ENCODE measurements at places on chromosomes 6 and 20.

- DNase-seq: no peak
These were observed 243.7 kb downstream of the TFAP2C start for GRCh38 chr20:56872620-56873458.

DNA sequence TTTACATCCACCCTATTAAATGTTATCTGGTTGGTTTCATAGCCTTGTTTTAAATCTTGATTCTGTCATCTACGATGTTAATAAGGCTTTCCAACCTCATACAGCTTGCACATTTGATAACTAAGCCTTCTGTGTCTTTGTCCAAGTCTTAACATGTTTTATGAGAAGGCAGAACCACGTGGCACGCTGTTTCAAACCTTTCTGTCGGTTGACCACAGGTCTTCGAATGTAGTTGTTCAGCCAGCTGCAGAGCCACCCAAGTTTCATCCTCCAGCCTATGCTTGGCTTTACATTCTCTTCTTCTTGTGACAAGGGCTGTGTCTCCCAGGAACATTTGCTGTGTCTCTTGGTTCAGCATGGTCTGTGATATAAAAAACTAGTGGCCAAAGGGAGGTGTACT is 15.7 kb upstream of the SGK2 start:
- DNase-seq: no peak

GRCh38 chr6:23633996-23634395 is 492.0 kb upstream of the NRSN1 start:
- no peak for DNase-seq

- DNase-seq: peak; percentile 79
These were observed 143.3 kb upstream of the PREP start for GRCh38 chr6:105545947-105546731.

- peak; percentile 78 for DNase-seq
These were observed 156.0 kb downstream of the CEBPB start for GRCh38 chr20:50346374-50347283.

GRCh38 chr6:159984268-159984786 is 15.4 kb downstream of the IGF2R start:
- DNase-seq: no peak

- no peak for DNase-seq
These were observed 442.1 kb upstream of the ADGRB3 start for GRCh38 chr6:68192988-68193387.

- DNase-seq: no peak
These were observed 33.3 kb downstream of the KPNA5 start for GRCh38 chr6:116714296-116714695.

- DNase-seq: no peak
These were observed 223.8 kb downstream of the THBS2 start for GRCh38 chr6:169029861-169030260.

DNA sequence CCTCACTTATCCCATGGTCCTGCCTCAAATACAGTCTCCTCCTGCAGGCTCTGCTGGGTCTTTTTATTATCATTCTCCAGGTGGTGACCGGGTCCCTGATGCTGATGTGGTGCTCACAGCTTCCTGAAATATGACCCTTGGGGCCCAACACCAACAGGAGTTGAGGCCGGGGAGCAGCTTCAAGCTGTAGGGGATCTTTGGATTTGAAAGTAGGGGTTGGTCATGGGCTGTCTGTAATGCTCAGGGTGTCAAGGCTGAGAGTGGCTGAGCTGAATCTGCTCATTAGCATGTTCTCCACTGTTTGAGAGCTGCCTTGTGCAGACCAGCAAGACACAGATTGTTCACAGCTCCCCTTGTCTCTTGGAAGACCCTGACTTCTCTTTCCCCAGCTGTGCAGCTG is 35.5 kb downstream of the HLA-F start:
- no peak for DNase-seq

GRCh38 chr20:17663040-17663399 is 19.0 kb downstream of the RRBP1 start:
- DNase-seq: no peak

- DNase-seq: no peak
These were observed 44.5 kb upstream of the ZNF133 start for GRCh38 chr20:18243802-18244201.

DNA sequence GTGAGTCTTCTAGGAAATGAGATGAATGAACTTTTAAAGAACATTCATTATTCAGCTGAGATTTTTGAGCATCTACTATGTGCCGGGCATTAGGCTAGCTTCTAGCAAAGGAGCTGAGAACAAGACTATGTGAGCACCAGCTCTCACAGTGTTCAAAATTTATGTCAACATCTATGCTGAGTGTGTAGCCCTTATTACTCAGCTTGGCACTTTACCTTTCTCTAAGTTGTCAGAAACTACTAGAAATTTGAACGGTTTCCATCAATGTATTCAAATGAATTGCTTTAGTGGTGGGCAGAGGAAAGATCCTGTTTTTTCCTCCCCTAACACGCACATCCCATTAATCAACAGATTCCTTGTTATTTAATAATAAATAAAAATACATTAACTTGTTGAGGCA is 33.3 kb downstream of the CYP24A1 start:
- no peak for DNase-seq

DNA sequence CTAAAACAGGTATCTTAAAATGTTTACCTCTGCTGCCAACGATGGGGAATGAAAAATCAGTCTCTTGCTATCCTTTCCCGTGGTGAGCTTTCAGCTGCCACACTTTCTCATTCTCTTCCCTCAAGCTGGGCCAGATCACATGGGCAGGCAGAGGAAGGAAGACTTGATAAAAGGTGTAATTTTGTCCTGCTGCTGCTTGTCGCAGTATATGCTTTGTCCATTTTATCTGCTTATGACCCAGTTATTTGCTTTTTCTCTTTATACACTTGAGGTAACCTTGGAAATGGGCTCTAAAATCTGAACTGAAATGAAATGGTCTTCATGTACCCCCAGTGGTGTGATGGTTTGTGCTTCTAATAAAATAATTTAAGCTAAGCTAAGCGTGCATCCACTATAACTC is 695.9 kb upstream of the FLRT3 start:
- no peak for DNase-seq

- DNase-seq: no peak
These were observed 2.2 kb downstream of the HIVEP2 start for GRCh38 chr6:142942805-142943227.

DNA sequence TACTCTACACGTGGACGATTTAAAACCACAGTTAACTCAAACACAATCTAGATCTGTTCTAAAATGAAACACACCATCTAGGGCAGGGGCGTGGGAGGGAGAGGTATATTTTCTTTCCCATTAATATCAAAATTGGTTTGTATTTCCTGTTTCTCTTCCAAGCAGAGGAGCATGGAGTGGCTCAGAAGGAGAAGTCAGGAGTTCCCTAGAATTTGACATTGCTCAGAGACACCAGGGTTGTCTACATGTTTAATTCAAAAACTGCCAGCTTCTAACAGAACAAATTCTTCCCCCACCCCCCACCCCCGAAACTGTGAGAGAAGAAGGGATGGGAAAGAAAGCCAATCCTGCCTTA is 2.3 kb downstream of the PREX1 start:
- no peak for DNase-seq

DNA sequence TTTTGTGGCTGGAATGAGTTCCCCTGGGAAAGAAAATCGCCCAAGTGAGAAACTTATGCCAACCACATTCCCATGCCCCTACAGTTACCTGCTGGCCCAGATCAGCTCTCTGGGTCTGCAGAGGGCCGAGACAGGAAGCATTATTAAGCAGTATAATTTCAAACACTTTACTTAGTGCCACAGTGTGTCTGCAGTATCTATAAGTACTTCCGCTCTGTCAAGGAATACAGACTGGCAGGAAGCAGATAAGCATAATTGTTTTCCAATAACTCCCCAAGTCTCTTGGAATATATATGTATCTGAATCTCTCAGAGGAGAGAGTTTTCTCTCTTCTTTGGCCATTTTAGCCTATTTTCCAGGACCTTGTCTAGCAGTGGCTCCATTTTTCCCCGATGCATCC is 24.9 kb downstream of the SAYSD1 start:
- DNase-seq: no peak

- no peak for DNase-seq
These were observed 3.3 kb downstream of the TAB2 start for GRCh38 chr6:149320796-149321195.

DNA sequence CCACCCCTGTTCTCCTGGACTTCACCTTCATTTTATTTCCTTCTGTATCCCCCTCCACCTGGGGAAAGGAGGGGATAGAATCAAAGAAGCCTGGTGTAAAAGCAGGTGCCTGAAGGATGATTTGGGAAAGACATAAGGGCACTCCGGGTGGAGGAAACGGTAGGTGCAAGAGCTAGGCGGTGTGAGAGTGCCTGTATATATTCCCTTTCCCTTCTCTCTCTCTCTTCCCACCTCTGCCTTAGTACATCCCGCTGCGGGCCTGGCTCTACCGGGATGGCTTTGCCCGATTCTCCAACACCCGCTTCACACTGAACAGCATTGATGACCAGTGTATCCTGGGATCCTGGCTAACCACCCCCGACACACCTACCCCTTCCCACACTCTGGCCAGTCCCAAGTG is 26.2 kb downstream of the PDRG1 start:
- no peak for DNase-seq

GRCh38 chr6:141736104-141736503 is 396.6 kb upstream of the GJE1 start:
- no peak for DNase-seq

GRCh38 chr6:126067073-126067472 is 80.7 kb downstream of the TRMT11 start:
- DNase-seq: no peak

GRCh38 chr6:92779746-92780145 is 639.6 kb downstream of the EPHA7 start:
- peak; percentile 31 for DNase-seq

DNA sequence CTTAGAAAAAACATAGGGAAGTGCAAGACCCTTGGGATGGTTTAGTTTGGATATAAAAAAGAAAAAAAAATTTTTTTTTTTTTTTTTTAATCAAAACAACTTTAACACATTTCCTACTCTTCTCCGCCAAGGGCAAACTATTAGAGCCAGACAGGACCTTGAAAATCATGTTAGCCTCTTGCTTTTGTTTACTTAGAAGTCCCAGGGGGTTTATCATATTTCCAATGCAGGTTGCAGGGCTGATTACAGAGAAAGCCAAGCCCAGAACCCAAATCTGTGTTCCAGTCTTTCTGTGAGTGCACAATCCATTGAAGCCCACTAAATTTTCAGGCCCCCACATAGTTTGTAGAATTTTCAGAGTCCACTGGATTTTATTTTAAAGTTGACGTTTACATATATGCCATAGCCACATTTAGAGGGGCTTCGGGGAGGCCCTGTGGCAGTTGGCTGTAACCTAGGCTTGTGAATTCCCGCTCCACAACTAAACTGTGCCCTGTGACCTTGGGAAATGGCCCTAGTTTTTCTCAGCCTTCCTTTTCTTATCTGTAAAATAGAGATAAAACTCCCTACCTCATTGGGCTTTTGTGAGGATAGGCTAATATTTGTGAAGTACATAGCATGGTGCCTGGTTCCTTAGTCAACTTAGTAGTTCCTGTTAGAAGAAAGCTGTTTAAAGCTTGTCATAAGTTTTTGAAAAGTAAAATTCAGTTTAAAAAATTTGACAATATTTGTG is 55.7 kb downstream of the NCOA7 start:
- no peak for DNase-seq

DNA sequence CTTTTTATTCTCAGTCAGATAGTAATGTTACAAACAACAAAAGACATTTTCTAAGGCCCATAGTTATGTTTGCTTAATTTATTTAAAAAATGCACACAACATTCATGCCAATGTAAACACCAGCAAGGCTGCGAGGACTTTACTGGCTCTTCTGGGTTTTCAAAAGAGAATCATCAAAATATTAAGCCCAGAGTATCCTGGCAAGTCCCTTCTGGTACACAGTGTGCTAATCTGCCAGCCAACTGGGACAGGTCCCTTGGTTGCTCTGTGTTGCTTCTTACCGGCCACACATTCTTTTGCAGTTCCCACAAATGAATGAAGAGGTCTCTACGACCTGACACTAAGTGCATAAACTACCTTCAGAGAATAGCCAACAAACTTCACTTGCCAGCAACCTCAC is 42.6 kb upstream of the SPDEF start:
- DNase-seq: peak; percentile 43

DNA sequence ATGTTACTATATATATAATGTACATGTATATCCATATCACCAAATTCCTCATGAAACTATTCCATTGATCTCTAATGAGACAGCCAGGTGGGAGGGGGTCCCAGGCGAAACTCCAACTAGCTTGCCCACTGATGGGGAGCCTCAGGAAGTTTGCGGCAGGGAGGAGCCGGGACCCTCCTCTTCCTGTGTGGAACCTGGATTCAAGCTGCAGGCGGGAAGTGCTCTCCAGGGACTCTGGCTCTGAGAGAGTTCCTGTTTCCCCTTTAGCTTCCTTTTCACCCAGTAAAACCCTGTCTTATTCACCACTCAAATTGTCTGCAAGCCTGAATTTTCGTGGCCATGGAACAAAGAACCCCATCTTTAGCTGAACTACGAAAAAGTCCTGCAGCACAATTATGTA is 152.2 kb downstream of the OPN5 start:
- no peak for DNase-seq

DNA sequence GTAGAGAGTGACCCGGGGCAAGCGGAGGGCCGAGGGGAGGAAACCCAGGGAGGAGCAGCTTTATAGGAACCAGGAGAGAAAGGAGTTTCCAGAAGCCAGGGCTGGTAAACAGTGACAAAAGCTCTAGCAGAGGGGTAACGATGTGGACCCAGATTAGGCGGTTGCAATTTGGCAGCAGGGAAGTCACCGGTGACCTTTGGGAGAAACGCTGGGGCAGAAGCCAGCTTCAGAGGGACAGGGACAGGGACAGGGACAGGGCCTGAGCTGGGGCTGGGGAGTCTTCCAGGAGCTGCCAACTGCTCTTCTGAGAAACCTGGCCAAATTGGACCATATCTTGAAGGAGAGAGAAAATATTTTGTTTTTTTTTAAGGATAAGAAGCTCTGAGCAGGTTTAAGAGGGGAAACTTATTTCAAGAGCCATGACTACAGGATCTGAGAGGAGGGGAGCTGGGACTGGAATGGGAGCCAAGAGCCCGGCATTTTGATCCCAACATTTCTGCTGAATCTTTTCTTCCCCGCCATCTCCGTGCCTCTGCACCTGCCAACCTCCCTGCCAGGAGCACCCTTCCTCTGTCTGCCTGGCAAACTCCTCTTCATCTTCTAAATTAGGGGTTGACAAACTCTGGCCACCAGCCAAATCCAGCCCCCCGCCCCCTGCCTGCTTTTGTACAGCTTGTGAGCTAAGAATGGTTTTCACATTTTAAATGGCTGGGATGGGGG is 22.6 kb upstream of the PREX1 start:
- DNase-seq: no peak

- peak; percentile 77 for DNase-seq
These were observed 8.4 kb upstream of the NUP153 start for GRCh38 chr6:17714879-17715851.

- DNase-seq: peak; percentile 9
These were observed 676.2 kb downstream of the HDGFL1 start for GRCh38 chr6:23245572-23245971.

DNA sequence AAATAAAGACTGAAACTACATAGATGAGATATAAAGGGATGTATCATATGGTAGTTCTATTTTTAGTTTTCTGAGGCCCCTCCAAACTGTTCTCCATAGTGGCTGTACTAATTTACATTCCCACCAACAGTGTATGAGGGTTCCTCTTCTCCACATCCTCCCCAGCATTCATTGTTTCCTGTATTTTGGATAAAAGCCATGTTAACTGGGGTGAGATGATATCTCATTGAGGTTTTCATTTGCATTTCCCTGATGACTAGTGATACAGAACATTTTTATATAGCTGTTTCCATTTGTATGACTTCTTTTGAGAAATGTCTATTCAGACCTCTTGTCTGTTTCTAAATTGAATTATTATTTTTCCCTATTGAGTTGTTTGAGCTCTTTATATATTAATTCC is 229.3 kb downstream of the RFPL4B start:
- DNase-seq: no peak

All from fibroblast of the conjunctiva (primary cell).